GM04503 (cell line): ENCODE measurements at places on chromosomes 16 and 17.

DNA sequence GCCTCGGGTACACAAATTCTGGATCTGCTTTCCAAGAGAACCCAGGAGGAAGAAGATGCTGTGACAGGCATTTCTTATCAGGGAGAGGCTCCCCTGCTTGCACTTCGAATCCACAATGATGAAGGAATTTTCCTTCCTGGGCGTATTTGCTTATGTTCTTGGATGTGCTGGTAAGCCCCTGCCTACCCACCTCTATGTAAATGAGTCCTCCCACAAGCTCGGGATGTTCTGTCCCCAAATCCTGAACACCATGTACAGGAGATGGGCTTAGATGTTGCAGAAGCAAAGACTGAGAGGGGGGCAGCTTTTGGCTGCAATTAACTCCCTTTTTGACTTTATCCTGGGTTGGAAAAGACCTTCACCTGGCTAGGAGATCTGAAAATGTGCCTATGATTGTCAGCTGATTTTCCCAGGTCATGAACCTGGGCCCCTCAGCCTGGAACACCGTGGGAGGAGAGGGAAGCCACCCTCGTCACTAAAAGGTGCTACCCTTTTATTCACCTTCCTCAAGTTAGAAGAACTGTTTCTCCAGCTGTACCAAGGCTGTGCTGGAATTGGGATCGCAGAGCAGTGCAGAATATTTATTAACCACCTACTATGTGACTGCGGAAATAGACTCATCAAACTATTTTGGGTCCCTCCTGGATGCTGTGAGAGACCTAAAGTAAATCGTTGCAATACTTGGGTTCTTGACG lies 150.1 kb downstream of the RBFOX1 start:
- DNase-seq = no peak

GRCh38 chr17:5809056-5809455 lies 224.7 kb upstream of the NLRP1 start:
- DNase-seq = no peak

DNA sequence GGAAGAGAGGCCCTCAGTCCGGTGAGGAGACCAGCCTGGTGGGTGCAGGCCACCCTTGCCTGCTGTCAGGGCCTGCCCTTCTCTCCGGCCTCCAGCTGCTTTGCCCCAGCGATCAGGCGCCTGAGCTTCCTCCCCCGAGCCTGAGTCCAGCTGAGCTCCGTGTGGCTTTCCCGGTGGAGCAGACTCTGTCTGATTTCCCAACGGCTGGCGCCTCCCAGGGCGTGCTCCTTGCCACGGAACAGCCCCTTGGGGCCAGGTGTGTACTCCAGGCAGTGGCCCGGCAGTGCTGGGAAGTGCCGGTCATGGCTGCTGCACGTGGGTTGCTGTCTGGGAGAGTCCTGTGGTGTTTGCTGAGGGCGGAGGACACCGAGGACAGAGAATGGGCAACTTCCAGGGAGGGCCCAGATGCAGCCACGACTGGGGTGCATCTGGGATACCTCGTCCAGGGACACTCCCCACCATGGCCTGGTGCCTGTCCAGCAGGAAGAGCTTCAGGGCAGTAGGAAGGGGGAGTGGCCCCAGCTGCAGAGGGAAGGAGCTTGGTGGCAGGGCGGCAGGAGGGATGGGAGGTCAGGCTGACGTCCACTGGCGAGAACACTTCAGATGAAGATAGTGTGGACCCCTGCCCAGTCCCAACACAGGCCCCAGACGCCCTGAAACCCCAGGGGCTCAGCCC lies 22.5 kb downstream of the METRNL start:
- DNase-seq = no peak

DNA sequence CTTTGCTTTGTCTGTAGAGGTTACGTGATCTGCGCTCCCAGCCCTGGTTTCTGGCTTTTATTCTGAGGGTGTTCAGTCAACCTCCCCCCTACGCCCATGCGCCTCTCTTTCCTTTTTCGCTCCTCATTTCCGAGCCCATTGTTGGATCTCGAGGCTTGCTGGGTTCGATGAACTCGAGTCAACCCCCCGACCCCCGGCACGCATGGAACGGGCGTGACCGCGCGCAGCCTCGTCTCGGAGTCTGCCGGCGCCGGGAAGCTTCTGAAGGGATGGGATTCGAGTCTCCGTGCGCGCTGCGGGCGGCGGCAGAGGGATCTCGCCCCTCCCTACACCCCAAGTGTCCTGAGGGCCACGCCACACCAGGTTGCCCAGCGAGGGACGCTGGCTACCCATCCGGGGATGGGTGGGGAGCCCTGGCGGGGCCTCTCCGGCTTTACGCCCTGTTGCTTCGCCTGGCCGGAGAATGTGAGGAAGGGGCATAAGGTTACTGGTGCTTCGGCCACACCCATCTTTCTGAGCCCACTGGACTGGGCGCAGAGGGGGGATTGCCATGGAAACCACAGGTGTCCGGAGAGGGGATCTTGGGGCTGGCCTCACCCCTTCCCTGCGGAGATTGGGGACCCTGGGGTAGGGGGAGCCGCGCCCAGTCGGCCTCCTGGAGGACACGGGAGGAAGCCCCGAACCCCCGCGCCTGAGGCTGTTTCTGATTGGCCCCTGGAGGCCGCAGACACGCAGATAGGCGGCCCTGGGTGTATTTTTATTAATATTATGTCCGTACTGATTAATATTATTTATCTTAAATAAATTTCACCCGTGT lies 1.8 kb downstream of the MAPT start:
- no peak for DNase-seq

DNA sequence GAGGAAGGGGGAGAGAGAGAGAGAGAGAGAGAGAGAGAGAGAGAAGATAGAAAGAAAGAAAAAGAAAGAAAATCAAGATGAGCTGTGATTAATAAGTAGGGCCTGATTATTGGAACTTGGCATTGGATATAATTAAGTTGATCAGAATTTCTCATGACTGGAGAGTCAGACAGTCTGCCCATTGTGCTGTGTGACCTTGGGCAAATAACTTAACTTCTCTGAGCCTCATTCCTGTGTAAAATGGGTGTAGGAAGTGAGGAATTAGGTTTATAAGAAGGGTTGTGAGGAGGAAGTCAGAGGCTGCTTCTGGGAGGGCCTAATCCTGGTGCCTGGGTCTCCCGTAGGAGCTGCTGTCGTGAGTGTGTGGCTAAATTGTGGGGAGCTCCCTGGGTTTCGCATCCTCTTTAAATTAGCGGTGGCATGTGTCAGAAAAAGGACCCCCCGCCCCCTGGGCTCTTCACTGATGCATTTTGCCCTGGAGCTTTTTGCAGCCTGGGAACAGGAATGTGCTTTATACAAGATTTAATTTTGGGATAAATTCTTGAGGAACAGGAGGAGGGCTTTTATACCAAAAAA lies 76.0 kb downstream of the CMIP start:
- no peak for DNase-seq

DNA sequence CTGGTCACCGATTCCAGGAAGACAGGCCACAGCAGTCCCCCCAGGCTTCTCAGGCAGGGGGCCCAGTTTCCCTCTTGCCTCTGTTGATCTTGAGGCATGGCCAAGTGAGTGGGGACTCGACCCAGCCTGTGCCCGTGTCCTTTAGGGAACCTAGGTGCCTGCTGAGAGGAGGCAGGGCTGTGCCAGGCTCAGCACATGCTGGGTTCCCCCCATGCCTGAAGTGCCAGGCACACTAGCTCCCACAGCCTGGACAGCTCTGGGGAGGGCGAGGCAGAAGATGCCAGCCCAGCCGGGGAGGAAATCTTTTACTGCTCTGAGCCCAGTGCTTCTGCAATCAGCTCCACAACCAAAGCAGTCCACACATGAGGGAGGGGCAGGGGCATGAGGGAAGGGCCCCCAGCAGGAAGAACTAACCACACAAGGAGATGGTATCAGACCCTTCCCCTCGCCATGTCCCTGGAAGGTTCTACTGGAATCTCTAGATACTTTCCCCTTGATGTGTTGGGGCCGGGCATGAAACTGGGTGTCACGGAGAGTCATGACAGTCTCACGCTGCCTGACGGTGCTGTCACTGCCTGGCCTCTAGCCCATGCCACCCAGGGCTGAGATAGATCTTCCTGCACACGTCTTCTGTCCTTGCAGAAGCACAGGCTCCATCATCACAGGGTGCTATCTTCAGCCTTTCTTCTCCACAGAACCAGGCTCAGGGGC lies 25.5 kb downstream of the MYO18A start:
- DNase-seq = no peak

GRCh38 chr16:49349446-49350168 lies 24.0 kb upstream of the C16orf78 start:
- DNase-seq = no peak

DNA sequence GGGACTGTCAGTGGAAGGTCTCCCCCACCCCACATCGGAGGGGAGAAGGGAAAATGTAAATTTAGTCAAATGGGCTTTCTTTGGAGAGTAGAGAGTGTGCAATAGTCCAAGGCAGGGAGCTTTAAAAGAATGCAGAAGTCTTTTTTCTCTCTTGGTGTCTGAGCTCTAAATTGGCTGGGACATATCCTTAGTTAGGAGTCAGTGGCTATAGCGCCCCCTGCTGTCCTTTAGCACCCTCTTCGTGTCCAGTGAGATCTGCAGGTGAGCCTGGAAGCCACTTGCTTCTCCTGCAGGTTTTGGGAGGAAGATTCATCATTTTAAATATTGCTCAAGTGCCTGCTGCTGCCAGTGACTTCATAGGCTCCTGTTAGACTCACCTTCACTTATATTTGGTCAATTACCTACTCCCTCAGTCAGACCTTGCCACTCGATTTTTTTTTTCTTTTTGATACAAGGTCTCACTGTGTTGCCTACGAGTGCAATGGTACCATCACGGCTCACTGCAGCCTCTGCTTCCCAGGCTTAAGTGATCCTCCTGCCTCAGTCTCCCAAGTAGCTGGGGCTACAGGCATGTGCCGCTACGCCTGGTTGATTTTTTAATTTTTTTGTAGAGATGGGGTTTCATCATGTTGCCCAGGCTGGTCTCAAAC lies 174.8 kb downstream of the PRKCB start:
- peak; percentile 5 for DNase-seq

DNA sequence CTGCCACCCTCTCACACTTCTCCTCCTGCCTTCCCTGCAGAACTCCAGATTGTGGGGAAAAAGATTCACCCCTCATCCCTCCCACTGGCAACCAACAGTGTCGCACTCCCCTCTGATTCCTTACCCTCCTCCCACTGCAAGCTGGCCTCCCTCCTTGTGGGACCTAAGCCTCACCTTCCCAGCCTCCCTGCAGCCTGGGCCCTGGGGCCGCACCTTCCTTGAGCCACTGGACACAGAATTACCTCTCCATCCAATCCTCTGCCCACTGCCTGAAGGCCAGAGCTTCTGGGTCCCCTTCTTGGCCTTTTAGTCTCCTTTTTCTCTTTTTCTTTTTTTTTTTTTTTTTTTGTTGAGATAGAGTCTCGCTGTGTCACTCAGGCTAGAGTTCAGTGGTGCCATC lies 33.9 kb downstream of the NGFR start:
- no peak for DNase-seq

DNA sequence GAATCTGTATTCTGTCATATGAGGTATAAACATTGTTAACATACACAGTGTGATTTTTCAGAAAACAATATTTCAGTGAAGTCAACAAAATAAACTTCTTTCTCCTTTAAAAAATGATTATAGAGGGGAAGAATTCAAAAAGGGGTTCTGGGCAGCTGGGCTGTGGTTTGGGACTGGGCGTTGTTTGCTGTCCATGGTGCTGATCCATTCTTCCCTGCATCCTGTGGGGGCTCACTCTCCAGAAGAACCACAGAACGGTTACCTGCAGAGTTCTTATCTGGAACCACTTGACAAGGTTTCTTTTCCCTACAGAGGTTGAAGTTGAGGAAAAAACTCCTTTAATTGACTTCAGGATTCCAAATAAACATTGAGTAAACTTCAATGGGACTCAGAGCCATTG lies 1091.0 kb downstream of the CDH8 start:
- no peak for DNase-seq

- no peak for DNase-seq
These were observed 141.3 kb downstream of the HS3ST3A1 start for GRCh38 chr17:13460261-13461000.

GRCh38 chr17:69672924-69673323 lies 258.4 kb downstream of the MAP2K6 start:
- DNase-seq = peak; percentile 44

GRCh38 chr16:71712501-71712900 lies 12.0 kb downstream of the PHLPP2 start:
- DNase-seq = no peak

GRCh38 chr16:6852643-6853225 lies 479.9 kb upstream of the RBFOX1 start:
- no peak for DNase-seq

- DNase-seq = no peak
These were observed 31.7 kb downstream of the CRISPLD2 start for GRCh38 chr16:84851192-84852127.

- DNase-seq = no peak
These were observed 129.1 kb downstream of the AIPL1 start for GRCh38 chr17:6305613-6306360.

DNA sequence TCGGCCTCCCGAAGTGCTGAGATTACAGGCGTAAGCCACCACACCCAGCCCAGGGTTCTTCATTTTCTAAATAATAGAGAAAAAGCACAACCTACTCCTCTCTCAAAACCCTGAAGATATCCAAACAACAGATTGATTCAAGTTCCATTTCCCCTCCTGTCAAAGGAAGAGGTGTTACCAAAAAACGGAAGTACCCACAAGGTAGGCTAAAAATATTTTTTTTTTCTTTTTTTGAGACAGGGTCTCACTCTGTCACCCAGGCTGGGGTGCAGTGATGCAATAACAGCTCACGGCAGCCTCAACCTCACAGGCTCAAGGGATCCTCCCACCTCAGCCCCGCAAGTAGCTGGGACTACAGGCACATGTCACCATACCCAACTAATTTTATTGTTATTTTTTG lies 18.9 kb downstream of the UTP6 start:
- no peak for DNase-seq

- no peak for DNase-seq
These were observed 23.5 kb downstream of the GSG1L start for GRCh38 chr16:28040039-28040438.

GRCh38 chr17:65688307-65688706 lies 126.9 kb upstream of the AXIN2 start:
- no peak for DNase-seq

- no peak for DNase-seq
These were observed at the start of gene HBM for GRCh38 chr16:165539-166374. HBM (plus strand) TSS chr16:165978; CDS start chr16:165998, 20 bp downstream.

GRCh38 chr17:37752482-37752881 lies 7.6 kb upstream of the HNF1B start:
- peak; percentile 68 for DNase-seq

- peak; percentile 97 for DNase-seq
These were observed 22.6 kb downstream of the NDE1 start for GRCh38 chr16:15672514-15673167.

- no peak for DNase-seq
These were observed 93.8 kb downstream of the PGS1 start for GRCh38 chr17:78472035-78472905.

GRCh38 chr17:40782450-40782849 lies at the start of gene KRT27:
KRT27 (minus strand) TSS chr17:40782550; CDS start chr17:40782493, 57 bp downstream.
- no peak for DNase-seq
